ENCODE measurements at places on chromosomes 7 and 10.

DNA sequence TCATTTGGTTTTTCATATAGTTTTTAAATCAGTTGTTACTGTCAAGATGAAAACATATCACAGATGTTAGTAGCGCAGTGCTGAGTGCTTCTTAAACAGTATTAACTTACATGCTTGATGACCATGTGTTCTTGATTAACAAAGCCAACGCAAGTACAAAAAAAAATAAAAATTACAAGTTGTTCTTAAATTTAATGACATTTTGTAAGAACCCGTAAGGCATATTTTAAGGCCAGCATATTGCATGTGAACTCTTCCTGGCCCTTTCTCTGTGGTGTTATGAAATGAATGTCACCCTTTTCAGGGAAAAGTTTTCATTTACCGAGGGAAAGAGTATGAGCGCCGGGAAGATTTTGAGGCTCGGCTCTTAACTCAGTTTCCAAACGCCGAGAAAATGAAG lies 140.4 kb upstream of the NPS start:
- no peak for DNase-seq

DNA sequence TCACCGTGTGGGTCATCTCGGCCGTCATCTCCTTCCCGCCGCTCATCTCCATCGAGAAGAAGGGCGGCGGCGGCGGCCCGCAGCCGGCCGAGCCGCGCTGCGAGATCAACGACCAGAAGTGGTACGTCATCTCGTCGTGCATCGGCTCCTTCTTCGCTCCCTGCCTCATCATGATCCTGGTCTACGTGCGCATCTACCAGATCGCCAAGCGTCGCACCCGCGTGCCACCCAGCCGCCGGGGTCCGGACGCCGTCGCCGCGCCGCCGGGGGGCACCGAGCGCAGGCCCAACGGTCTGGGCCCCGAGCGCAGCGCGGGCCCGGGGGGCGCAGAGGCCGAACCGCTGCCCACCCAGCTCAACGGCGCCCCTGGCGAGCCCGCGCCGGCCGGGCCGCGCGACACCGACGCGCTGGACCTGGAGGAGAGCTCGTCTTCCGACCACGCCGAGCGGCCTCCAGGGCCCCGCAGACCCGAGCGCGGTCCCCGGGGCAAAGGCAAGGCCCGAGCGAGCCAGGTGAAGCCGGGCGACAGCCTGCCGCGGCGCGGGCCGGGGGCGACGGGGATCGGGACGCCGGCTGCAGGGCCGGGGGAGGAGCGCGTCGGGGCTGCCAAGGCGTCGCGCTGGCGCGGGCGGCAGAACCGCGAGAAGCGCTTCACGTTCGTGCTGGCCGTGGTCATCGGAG lies 1.8 kb downstream of the ADRA2A start:
- DNase-seq: no peak

GRCh38 chr10:49283491-49283890 lies 15.5 kb upstream of the C10orf71 start:
- no peak for DNase-seq

GRCh38 chr10:93115661-93116383 lies 42.1 kb downstream of the CYP26A1 start:
- DNase-seq: peak; percentile 42

DNA sequence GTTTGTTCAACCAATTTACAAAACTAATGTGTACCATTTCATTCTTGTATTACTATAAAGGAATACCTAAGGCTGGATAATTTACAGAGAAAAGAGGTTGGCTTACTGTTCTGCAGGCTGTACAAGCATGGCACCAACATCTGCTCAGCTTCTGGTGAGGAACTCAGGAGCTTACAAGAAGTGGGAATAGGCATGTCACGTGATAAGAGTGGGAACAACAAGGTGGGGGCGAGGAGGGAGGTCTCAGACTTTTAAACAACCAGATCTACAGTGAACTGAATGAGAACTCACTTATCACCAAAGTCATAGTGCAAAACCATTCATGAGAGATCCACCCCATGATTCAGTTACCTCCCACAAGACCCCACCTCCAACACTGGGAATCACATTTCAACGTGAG lies 1178.0 kb downstream of the REEP3 start:
- no peak for DNase-seq

DNA sequence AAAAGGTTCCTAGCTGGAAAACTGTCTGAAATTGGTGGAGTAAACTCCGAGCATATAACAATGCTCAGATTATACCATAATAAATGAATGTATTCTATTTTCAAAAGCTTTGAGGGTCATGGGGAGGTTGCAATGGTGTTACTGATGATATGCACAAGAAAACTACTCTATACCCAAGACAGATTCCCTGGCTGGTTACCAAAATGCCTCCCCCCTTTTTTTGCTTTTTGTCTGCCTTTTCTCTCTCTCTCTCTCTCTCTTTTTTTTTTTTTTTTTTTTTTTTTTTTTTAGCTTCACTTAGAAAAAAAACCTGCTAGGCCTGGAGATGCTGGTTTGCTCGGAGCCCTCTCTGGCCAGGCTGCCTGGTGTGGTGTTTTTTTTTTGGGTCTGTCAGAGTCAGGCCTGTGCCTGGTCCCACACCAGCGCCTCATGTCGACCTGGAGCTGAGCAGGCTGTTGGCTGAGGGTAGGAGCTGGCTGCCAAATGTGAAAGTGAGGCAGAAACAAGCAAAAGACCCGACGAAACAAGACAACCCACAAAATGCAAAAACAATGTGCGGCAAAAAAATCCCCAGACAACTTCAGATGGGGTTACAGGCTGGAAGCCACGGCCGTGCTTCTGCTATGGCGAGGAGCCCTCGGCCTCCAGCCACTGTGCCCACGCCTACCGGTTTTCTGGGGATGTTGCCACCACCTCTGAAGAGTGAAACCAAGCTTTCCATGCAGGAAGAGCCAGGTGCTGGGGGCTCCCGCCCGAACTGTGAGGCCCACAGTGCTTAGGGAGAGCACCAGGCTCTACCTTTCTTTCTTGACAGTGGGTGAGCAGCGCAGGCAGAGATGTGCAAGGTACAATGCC lies 59.9 kb upstream of the EFCAB10 start:
- no peak for DNase-seq

DNA sequence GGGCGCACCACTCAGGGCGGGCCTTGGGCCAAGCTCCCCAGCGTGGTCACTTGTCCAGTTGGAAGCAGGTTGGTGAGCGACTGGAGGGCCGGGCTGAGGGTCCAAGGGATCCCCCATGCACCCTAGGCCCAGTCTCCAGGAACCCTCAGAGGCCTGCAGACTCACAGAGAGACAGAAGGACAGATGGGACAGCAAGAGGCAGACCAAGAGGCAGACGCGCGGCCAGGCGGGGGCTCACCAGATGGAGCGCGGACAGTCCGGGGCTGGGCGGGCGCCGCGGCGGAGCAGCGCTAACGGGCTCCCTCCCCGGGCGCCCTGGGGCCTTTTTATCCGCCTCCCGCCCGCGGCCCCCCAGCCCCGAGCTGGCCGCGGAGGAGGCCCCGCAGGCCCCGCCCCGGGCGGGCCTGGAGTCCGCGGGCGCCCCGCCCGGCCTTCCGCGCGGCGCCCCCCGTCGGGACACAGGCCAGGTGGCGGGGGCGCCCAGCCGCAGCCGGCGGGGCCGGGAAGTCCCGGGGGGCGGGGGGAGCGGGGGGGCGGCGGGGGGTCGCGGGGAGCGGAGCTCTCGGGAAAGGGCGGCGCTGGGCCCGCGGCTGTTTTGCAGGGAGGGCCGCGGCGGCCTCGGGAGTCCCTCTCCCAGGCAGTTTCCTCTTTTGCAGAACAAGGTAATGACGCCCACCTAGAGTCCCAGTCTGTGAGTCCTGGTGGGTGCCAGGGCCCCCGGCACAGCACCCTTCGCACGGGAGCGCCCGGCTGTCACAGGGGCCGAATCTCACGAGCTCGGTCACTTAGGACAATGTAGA lies at the start of gene LOXL4:
LOXL4 (minus strand) TSS at position 301 of the 800 bp plus-strand sequence. CDS start 5,175 bp downstream, outside the sequence.
- DNase-seq: peak; percentile 26

GRCh38 chr10:30980951-30981616 lies 50.6 kb downstream of the ZNF438 start:
- no peak for DNase-seq

DNA sequence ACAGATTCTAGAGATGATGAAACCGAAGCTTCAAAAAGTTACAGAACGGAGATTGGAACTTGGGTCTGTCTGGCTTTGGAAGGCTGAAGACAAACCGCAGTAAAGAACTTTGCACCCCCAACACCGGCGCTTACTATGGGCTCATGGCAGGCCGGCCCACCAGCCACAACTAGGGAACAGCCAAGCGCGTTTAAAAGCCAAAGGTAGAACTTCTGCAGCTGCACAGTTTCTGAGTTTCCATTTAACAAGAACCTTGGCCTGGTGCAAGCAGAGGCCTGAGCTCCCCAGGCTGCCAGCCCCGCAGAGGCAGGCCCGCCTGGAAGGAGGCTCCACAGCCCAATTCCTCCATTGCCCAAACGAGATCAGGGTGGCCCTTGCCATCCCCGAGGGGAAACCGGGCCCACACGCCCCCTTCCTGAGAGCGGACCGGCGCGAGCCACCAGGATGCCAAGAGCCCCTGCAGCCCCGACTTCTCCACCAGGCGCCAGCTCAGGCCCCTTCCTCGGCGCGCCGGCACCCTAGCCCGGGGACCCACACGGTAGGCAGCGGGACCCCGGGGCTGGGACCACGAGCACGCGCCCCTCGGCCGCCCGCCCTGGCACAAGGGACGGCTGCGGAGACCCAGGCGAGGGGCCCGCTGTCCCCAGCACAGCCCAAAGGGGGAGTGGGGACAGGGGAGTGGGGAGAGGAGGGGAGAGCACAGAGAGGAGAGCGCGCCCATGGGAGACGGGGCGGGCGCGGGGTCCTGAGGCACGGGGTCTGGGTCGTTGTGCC lies 566 bp downstream of the MAD1L1 start:
- DNase-seq: no peak

- no peak for DNase-seq
Observed at GRCh38 chr10:124035928-124036558, 57.4 kb downstream of the CHST15 start.

DNA sequence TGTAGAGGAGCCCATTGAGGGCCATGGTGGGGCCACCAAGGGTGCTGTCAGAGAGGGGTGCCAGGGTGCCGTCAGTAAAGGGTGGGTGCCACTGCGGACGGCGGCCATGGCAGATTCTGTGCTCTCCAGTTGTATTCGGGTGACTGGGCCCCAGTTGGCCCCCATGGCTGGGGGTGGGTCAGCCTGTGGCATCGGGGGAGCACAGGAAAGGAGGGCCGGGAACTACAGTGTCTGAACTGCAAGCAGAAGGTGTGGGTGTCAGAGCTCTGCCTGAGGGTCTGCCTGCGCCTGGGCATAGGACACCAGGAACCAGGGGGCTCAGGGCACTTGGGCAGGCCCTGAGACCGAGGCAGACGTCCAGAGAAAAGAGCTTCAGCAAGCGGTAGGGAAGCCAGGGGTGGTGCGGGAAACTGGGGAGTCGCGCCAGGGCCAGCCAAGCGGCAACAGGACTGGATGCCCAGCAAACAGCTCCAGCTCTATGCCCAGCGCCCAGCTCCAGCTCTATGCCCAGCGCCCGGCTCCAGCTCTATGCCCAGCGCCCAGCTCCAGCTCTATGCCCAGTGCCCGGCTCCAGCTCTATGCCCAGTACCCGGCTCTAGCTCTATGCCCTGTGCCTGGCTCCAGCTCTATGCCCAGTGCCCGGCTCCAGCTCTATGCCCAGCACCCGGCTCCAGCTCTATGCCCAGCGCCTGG lies 502.3 kb upstream of the FOXK1 start:
- DNase-seq: no peak

- no peak for DNase-seq
Observed at GRCh38 chr10:19937989-19938388, 121.8 kb downstream of the PLXDC2 start.

Data from HAP-1 (cell line).